ENCODE measurements at places on chromosomes 5 and 9. TPM values are rescaled to one million over a fixed set of nuclear protein-coding genes. Genes with fewer than 3 reads are reported as not detected.

The ARID3C gene
- 1.5 TPM for total RNA-seq

- no peak for DNase-seq
These were observed 72.6 kb downstream of the GPBP1 start for GRCh38 chr5:57246426-57246825.

DNA sequence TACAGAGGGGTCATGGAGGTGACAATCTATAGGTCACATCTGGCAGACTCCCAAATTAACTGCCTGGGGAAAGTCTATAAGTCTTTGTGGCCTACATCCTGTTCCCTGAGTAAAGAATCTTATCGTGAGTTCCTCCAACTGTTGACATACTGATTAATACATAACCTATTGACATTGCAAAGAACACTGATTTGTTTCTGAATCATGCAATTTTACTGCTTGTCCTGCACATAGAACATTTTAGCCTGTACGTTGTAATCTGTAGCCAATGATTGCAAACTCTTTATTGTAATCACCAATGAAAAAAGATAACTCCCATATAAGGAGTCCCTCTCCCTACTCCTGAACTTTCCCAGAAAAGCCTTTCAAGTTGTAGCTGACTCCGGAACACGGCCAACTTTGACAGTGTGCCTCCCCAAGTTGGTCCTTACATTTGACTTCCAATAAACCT is 18.8 kb upstream of the OR2K2 start:
- no peak for DNase-seq

The PCDHGB6 gene
- total RNA-seq = not detected

- peak; percentile 87 for DNase-seq
These were observed 43.9 kb upstream of the PRRC2B start for GRCh38 chr9:131349881-131350563.

The RABL6 gene
- total RNA-seq = 222 TPM

The SH3TC2 gene
- total RNA-seq = not detected

The MARCHF3 gene
- total RNA-seq = not detected

DNA sequence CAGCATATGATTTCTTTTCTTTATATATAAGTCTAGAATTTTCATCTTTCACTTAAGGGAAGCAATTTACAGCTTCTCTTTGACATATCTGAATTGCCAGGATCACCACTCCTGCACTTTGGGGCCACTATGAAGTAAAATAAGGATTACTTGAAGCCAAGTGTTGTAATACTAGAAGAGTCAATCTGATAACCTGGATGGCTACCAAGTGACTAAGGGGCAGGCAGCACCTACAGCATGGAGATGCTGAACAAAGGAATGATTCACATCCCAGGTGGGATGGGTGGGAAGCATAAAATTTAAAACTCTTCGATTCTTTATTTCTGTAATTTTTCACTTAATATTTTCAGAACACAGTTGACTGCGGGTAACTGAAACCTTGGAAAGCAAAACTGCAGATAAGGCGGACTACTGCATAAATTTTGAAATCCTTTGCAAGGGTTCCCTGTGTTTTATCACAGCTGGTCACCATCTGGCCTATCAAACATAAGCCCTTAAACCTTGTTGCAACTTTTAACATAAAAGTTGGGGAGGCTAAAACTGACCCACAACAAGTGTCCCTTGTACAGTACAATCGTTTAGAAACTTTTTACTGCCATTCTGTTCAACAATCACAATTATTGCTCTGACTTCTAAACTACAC is 31.2 kb downstream of the NR3C1 start:
- peak; percentile 31 for DNase-seq

DNA sequence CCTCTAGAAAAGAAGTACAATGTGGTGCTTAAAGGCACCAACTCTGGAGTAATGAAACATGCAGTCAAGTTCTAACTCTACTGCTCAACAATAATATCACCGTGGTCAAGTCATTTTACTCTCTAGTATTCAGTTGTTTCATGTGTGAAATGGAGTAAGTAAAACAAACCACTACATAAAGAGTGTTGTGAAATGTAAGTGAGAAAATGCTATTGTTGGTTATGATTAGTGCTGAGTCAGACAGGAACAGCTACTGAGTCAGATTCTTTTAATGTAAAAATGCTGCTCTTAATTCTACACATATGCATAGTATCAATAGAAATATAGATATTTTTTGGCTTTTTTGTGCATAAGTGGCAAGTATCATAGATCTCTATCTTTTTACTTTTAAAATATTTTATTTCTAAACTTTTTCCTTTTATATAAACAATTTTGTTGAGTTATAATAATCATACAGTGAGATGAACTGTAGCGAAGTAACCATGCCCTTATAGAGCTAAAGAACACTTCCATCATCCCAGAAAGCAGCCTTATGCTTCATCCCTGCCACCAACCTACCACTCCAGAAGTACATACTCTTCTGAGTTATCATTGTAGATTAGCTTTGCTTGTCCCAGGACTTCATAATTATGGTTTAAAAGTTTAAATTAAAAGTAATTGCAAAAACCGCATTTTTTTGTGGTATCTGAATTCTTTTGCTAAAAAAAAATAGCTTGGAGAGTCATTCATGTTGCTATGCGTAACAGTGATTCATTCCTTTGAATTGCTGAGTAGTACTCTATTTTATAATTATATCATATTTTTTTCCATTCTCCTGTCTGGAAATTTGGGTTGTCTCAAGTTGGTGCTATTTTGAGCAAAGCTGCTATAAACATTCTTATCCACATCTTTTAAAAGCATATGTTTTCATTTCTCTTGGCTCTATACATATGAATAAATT is 548.2 kb upstream of the CLINT1 start:
- DNase-seq = no peak

- no peak for DNase-seq
These were observed 14.2 kb upstream of the SERINC5 start for GRCh38 chr5:80269991-80270438.

The HMMR gene
- total RNA-seq = 77.6 TPM

- no peak for DNase-seq
These were observed 10.9 kb upstream of the MRPS30 start for GRCh38 chr5:44797841-44798240.

GRCh38 chr5:132674671-132675506 is 1.1 kb downstream of the IL4 start:
- DNase-seq = no peak

- no peak for DNase-seq
These were observed 42.9 kb upstream of the STRBP start for GRCh38 chr9:123311250-123311752.

The C5orf34 gene
- total RNA-seq = 6.8 TPM

GRCh38 chr5:2460098-2460497 is 291.4 kb downstream of the IRX2 start:
- no peak for DNase-seq

The TICAM2 gene
- not detected for total RNA-seq

The SLC34A3 gene
- not detected for total RNA-seq

DNA sequence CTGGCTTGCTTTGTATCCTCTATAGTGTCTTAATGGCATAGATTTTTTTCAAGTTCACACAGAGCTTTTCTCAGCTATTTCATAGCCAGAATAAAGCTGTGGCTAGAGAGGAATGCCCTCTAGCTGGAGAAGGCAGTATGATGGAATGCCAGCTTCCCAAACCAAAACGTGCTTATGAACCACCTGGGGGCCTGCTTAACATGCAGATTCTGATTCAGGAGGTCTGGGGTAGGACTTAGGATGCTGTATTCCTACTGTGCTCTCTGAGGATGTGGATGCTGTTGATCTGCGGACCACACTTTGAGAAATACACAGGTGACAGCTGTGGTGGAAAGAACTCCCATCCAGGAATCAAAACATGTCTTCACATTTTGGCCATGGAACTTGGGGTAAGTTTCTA is 49.9 kb upstream of the DPYSL3 start:
- no peak for DNase-seq

GRCh38 chr5:140267559-140268018 is 35.3 kb downstream of the PFDN1 start:
- DNase-seq = no peak

The CHSY3 gene
- not detected for total RNA-seq

DNA sequence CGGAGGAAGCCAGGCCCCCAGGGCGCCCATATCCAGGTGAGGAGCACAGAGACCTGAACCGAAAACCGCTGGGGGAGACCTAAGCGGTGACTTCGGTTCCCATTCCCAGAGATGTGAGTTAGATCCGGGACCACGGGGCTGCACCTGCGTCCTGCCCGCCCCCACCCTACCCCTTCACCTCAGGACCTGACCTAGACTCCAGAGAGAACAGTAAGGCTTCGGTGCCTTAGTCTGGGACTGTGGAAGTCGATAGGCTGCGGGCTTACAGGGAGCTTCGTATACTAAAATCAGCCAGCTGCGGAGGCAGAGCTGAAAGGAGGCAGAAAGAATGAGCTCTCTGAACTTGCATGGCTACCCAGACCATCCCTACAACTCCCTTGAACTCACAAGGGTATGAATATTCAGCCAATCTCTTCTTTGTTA is 518 bp upstream of the FAM13B start:
- no peak for DNase-seq

The SPATA31C1 gene
- not detected for total RNA-seq

The MPDZ gene
- 15.5 TPM for total RNA-seq

GRCh38 chr5:87081511-87082372 is 185.9 kb upstream of the RASA1 start:
- DNase-seq = no peak

DNA sequence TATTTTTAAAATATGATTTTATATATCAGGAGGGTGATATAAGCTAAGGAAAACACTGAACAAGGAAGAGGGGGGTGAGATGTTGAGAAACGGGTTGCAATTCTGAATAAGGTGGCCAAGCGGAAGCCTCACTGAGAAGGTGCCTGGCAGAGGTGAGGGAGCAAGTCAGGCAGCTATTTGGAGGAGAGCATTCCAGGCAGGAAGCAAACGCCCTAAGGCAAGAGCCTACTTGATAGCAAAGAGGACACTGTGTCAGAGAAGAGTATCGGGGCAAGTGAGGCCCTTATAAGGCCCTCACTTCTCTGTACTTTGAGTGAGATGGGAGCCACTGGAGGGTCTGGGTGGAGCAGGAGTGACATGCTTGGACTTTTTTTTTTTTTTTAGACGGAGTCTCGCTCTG is 8.0 kb upstream of the CTNNA1 start:
- DNase-seq = no peak

The DNAI1 gene
- total RNA-seq = not detected

The SDHA gene
- total RNA-seq = 210 TPM

GRCh38 chr9:20500101-20500500 is 122.2 kb downstream of the MLLT3 start:
- no peak for DNase-seq

DNA sequence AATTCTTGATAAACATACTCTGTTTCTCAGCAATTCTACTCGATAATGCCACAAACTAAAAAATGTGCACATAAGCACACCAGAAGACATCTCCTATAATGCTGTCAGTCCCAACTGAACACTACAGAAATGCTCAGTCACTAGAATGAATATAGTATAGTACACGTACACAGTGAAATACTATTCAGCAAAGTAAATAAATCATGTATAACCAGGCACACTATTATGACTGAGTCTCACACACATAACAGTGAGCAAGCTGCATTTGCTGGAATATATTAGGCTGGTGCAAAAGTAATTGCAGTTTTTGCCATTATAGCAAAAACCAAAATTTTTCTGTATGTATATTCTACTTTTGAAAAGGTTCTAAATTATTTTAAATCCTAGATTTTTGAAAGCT is 310.2 kb downstream of the CTNND2 start:
- DNase-seq = no peak

GRCh38 chr5:50709471-50709870 is 43.0 kb downstream of the PARP8 start:
- DNase-seq = no peak

DNA sequence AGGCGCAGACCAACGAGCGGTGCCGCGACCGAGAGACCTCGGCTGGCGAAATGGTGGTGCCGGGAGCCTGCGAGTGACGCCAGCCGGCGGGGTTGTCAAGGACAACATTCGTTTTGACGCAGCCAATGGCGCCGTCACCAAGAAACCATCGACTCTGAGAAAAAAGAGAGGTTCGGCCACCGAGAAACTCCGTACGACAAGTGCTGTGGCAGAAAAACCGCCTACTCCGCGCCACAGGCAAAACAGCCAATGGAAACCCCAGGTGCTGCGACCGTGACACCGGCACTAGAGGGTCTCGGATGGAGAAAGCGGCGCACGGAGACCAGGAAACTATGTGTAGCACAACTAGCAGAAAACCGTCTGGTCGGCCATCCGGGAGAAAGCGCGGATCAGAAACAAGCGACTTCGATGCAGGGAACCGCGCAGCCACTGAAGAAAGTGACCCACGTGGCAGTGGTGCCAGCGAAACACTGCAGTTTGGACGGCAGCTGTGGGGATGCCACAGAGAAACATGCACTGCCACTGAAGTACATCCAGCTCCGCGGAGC is 88.8 kb downstream of the ANXA2R start:
- no peak for DNase-seq

GRCh38 chr5:2576823-2577222 is 174.7 kb downstream of the IRX2 start:
- no peak for DNase-seq

The DRD1 gene
- not detected for total RNA-seq

DNA sequence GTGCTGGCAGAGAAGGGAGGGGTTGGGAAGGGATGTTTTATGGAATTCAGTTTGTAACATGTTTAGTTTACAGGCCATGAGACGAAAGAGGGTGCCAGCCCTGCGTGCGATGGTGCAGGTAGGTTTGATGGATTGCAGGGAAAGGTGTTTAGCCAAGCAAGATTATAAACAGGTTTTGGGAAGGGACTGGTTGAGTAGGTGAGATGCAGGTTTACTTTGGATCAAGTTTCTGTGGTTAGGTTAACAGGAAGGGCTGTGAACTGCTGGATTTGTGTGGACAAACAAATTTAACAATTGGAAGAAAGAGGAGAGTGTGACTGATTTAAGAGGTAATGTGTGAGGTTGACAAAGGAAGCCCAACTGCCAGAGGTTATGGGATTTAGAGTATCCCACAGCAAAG is 32.6 kb upstream of the GPX3 start:
- DNase-seq = no peak

- DNase-seq = no peak
These were observed 14.9 kb upstream of the C5orf63 start for GRCh38 chr5:127088251-127088650.

DNA sequence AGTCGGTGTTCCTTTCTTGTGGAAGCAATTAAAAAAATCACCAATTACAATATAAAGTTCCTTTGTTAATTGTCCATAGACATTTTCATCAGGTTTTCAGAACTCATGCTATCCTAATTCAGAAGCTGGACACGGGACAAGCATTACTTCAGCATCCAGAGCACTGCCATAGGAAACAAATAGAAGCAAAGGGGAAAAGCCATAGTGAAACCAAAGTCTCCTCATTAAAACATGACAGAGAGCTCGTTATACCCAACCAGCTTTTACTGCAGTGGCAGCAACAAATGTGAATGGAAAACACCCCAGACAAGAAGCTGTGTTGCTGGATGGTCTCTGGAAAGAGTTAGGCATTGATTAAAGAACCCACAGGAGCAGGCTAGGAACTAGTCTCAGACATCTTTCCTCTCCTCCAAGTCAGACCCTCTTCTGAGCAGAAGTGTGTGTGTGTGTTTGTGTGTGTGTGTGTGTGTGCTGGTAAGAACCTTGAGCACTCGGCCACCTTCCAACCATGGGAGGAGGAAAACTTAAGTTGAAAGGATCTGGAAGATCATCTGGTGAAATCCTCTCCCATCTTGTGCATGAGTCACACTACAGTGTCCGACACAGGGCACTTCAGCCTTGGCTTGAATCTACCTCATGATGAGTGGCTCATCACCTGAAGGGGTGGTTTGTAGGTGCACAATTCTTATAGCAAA is 162.6 kb upstream of the ADAMTS16 start:
- no peak for DNase-seq

- no peak for DNase-seq
These were observed 279.7 kb downstream of the GLIS3 start for GRCh38 chr9:4020038-4020754.

GRCh38 chr5:153130296-153130695 is 360.2 kb upstream of the GRIA1 start:
- no peak for DNase-seq
